Stimulated activated CD4-positive, alpha-beta T cell treated with anti-CD3 and anti-CD28 coated beads, TNF-alpha, amount 100 ng/mL, for 1 hour (primary cell): ENCODE measurements at places on chromosomes 3 and 15.

DNA sequence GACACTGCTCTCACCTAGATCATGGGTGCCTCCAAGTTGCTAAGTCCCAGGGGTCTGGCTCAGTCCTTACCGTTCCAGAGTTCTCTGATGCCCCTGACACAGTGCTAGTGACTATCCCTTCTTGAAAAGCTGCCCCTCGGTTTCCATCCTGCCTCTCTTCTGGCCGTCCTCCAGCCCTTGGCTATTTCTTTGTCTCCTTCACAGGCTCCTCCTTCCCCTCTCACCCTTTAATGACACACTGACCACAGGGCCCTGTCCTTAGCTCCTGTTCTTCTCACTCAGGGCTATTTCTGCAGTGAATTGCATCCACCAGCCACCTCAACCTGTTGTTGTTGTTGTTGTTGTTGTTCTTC is 31.1 kb downstream of the SLC28A1 start:
- DNase-seq: no peak

DNA sequence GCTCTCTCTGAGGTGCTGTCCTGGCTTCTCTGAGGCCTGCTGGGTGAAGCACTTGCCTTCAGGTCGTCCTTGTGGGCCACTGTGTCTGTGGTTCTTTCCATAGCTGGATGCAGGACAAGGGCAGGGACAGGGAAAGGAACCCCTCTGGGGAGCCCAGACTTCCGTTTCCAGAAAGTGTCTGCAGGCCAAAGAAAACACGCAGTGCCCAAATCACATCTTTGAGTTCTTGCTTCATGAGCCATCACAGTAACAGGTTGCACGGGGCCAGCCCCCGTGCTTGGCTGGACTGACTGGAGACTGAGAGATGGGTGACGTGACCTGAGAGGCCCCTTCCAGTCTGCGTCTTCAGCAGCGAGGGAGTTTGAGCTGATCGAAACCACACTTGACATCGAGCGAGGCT is 115.8 kb downstream of the GABRG3 start:
- no peak for DNase-seq

- no peak for DNase-seq
Measured at GRCh38 chr3:184099806-184100686, 3.2 kb downstream of the HTR3E start.

- DNase-seq: no peak
Measured at GRCh38 chr15:85412066-85412465, 31.7 kb downstream of the AKAP13 start.

- DNase-seq: no peak
Measured at GRCh38 chr15:48983300-48983699, 19.6 kb upstream of the SHC4 start.

GRCh38 chr3:179700716-179701115 is 47.9 kb downstream of the USP13 start:
- no peak for DNase-seq

DNA sequence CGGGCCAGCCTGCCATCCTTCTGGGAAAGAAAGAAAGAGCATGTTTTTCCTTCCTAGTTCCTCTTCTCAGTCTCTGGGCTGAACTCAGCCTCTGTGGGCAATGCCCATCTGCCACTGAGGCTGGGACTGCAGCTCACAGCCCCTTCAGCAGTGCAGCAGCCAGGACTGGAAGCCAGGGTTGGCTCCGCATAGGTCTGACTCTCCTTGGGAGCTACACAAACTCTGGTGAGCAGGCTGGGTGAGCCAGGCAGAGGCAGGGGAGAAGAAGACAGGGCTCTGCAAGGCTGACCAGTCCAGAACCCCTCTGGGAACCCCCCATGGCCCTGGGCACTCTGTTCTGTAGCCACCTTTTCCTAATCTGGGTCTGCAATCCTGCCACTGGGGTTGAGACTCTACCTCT is 3.6 kb downstream of the DISP2 start:
- DNase-seq: no peak

DNA sequence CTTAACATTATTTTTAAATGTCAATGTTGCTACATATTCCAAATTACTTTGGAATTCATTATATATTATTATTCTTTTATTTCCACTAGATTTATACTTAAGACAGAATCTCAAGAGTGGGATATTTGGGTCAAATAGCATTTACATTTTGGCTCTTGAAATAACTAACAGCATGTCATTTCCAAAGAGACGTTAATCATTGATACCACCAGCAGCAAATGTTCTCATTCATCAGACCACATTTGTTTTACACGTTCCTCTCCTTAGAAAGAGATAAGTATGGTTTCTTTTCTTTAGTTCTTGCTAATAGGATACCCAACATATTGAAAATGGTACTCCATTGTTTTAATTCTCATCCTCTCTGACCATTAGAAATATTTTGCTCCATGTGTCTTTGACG is 229.8 kb downstream of the LPP start:
- no peak for DNase-seq

- no peak for DNase-seq
Measured at GRCh38 chr3:183497313-183497712, 58.2 kb downstream of the KLHL6 start.

DNA sequence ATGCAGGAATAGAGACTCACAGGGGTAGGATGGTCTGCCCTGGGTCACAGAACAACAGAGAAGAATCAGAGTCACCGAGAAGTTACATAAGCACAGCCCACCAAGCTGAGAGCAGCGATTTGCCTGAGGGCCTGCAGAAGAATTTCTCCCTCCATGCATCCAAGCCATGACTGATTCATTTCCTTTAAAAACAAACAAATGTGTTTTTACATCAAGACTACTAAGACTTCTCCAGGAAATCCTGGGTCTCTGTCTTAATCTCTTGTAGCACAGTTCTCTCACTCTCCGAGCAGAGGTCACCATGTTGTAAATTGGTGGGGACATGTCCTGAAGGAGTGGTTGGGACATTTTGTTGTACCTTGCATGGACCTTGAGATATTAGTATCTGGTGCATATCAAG is 159.8 kb downstream of the THSD4 start:
- no peak for DNase-seq

- DNase-seq: no peak
Measured at GRCh38 chr3:141093397-141093796, 42.2 kb downstream of the SPSB4 start.

DNA sequence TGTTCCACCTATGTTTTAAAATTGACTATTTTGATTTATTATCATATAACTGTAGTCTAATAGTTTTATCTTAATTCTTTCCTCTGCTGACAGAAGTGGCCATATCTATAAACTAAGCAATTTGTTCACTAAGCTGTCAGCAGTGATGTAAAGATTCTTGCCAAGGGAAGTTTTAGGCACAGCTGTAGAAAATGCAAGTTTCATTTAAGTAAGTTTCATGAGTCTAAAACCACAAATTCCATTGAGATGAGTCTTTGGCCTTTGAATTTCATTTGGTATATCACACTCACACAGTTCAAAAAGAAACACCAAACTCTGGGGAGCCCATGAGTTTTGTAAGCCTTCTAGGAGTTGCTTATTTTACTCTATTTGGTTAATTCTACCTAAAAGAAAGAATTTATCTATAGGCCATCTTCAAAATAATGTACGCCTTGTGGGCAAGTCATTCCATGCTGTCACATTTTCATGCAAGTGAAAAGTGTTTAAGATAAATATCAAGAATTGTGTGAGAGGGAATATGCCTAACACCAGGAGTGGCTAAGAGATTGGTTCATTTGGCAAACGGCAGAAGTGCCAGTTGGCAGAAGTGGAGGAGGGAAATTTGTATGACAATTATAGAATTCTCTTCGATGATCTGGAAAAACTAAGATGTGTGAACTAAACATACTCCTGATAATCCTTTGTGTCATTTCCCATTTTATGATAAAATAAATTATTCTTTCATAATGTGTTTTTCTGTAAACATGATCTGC is 292.9 kb downstream of the ZIC4 start:
- no peak for DNase-seq

DNA sequence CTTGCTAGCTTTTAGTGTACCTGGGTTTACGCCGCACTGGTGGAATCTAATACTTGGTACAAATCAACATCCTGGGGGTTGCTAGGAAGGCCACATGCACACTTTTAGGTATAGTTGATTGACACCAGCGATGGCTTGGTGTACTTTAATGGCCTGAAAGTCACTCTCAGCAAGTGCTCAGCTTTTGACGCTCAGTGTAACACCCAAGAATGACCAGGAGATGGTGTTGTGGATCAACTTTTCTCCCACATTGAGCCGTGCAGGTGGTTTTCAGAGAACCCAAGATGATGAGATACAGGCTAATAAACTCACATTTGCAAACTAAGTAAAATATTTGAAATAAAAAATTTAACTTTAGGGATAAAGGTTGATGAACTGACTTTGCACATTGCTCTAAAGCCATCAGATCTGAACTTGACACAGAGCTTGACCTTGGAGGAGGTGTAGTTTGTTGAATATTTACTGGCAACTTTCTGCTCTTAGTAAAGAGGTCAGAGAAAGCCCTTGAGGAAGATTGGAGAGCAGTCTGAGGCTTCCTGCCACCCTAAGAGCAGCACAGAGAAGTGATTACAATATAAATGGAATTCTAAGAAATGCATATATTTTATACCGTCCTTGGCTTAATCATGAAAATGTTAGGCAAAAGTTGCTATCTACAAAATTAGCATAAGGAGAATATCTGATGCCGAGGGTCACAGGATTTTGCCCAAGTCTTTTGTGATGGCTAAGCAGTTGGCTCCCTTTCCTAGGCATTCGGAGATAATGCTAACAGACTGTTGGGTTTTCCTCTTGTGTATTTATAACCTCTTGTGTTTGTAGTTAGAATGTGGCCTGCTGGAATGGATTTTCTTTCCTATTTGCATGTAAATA is 143.4 kb upstream of the RASGRP1 start:
- no peak for DNase-seq

- DNase-seq: no peak
Measured at GRCh38 chr15:72735111-72735510, 48.4 kb downstream of the ADPGK start.

DNA sequence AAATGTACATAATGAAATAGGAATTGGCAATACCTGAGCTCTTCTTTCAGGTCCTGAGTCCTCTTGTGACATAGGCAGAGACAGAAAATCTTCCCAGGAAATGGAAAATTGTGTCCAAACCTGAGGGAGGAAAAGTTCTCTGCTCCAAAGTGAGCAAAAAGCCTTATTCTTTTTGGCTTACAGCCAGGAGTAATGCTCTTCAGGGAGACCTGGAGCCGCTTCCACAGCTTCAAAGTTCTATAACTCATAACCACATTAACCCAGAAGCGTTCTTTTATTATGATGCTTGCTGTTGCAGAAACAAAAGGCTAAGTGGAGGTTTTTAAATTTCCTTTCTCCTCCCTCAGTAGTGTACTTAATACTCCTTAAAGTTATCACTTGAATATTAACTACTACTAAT is 633 bp downstream of the IGSF10 start:
- no peak for DNase-seq

DNA sequence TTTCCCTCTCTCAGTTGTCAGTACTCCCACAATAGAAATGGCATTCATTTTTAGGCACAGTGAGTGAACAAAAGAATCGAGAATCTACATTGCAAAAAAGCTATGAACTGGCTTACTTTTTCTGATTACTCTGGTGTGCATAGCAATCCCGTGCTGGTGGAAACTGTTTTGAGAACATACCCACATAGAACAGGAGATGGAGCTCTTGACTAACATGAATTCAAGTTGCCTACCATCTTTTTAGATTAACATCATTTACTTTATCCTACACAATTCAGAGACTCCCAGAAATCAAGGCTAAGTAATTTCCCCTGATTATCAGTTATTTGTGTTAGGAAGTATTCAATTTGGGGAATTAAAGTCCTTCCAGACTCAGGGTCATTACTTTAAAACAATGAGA is 326.6 kb downstream of the ARPP21 start:
- no peak for DNase-seq

DNA sequence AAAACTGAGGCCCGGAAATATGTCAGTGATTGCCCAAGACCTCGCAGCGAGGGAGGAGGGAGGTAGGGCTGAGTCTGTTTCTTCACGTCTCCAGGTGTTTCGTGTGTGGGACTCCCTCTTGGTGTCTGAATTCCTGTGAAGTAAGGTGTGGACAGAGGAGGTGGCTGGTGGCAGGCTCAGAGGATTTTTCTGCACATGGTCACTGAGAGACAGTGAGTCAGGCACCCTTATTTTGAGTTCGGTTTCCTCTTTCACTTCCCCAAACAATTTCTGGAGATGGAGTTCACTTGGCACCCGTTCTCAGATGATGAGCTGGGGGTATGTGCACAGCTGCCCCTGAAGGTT is 46.3 kb upstream of the VPS8 start:
- DNase-seq: no peak
